ENCODE measurements at places on chromosomes 5 and 9.

GRCh38 chr5:147539053-147539452 lies 29.2 kb upstream of the DPYSL3 start:
- DNase-seq: no peak

GRCh38 chr5:154141745-154142221 lies 48.8 kb upstream of the GALNT10 start:
- DNase-seq: peak; percentile 24

- DNase-seq: no peak
These were observed 297.7 kb downstream of the IRX2 start for GRCh38 chr5:2453781-2454180.

DNA sequence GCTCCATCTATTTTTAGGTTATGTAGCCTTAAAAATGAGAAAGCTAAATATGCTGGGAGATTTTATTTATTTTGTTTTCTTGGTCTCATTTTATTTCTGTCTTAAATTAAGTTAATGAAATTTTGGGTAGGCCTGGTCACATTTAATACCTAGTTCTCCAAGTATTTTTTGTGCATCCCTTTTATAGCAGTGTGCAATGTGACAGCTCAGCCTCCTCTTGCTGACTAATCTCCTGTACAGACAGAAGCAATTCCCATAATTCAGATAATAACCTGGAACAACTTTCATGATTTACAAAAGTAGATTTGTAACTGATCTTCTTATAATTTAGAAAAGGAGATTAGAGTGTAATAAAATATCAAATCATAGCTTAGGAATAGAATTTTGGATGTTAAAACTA lies 403.9 kb downstream of the ADGRV1 start:
- no peak for DNase-seq

- DNase-seq: no peak
These were observed 49.1 kb downstream of the LRSAM1 start for GRCh38 chr9:127500399-127500798.

DNA sequence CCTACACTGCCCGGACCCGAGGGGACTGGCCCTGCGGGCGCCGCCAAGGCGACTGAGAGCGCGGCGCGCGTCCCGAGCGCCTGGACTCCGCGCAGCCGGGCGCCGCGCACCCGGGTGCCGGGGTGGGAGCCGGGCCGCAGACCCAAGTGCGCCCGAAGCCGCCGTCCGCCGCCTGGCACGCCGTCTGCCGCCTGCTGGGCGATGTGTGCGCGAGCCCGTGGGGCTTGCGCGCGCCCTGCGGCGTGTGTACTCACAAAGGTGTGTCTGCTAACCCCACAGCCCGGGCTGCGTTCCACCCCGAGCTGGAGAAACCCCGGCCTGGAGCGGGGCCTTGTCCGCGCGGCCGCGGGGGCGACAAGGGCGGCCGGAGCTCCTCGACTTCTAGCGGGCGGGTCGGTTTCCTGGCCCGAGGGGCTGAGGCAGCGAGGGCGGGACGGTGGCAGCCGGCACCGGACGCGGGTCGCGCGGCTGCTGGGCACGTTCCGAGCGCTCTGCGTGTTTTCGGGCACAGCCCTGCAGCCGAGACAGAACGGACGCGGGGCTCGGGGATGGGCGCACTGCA lies 1.1 kb upstream of the ZSWIM6 start:
- DNase-seq: peak; percentile 85

Data from ELF-1 (cell line).